Ureter (tissue), 1 donor: ENCODE measurements at places on chromosomes 4 and X. TPM values are rescaled to one million over a fixed set of nuclear protein-coding genes. Genes with fewer than 3 reads are reported as not detected.

Gene IL1RAPL1
- total RNA-seq: 0.49 TPM

Gene C4orf50
- total RNA-seq: 0.05 TPM

Gene MGARP
- 0.75 TPM for total RNA-seq

Gene SYTL5
- total RNA-seq: 8.2 TPM
